ENCODE measurements at places on chromosomes 2 and 18.

DNA sequence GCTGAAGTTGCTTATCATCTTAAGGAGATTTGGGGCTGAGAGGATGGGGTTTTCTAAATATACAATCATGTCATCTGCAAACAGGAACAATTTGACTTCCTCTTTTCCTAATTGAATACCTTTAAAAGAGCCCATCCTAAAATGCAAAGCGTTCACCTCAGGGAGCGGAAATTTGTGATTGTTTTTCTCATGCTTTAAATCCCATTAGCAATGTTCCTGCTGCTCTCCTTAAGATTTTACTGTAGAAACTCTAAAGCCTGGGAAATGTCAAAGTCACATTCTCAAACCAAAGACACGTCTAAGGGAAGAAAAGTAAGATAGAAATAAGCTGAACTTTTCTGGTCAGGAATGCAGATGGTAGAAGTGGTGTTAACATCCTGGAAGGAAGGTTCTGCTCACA, 285.8 kb upstream of the MAP2 start:
- H3K36me3 ChIP-seq: no peaks in the 10 kb centered on the region
- DNase-seq: no peak
- H3K27ac ChIP-seq: no peak overlapping the region

DNA sequence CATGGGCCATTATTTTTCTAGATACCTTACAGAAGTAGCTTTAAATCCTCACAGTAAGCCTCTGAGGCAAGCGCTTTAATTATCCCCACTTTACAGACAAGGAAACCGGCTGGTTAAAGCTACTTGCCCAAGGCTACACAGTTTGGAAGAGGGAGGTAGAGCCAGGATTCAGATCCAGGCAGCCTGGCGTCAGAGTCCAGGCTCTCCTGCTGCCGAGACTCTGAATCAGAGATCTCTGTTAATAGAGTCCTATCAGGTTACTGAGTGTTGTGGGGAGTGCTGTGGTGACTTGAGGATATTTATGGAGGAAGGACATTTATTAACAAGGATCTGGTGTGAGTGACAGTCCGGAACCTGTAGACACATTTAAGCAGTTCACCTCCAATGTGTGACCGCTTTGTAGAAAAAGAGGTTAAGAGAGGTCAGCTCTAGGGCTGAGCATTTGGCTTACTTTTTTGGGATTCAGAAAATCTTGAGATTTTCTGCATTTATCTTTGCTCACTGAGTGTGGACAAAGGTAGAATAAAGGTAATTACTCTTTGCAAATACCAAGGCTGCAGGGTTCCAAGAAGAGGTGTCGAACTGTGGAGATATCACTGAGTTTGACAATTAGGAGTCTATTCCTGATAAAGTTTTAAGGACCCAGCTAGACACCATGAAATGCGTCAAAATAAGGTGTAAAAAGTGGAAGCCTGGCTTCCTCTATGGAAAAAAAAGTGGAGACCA, 1.6 kb upstream of the CEP192 start:
- peaks cover 20% of the 10 kb centered on the region for H3K4me1 ChIP-seq
- peak overlapping the region; percentile 93 for H3K27ac ChIP-seq
- H3K4me3 ChIP-seq: peak overlapping the region; percentile 97
- no peak for DNase-seq

- no peak overlapping the region for H3K4me3 ChIP-seq
- DNase-seq: no peak
- H3K36me3 ChIP-seq: peaks cover 10% of the 10 kb centered on the region
- H3K27me3 ChIP-seq: peaks cover 5% of the 10 kb centered on the region
- peaks cover 31% of the 10 kb centered on the region for H3K4me1 ChIP-seq
Observed at GRCh38 chr2:20363578-20363977, 12.9 kb upstream of the PUM2 start.

GRCh38 chr2:46748735-46749531, 166.7 kb downstream of the MCFD2 start:
- DNase-seq: no peak
- H3K36me3 ChIP-seq: peaks cover 3% of the 10 kb centered on the region
- H3K4me1 ChIP-seq: peaks cover 9% of the 10 kb centered on the region
- H3K4me3 ChIP-seq: no peak overlapping the region

- peaks cover 3% of the 10 kb centered on the region for H3K36me3 ChIP-seq
- H3K27ac ChIP-seq: peak overlapping the region; percentile 39
- H3K4me3 ChIP-seq: no peak overlapping the region
- peaks cover 38% of the 10 kb centered on the region for H3K4me1 ChIP-seq
Observed at GRCh38 chr2:102301867-102302362, 9.4 kb upstream of the IL1RL1 start.

DNA sequence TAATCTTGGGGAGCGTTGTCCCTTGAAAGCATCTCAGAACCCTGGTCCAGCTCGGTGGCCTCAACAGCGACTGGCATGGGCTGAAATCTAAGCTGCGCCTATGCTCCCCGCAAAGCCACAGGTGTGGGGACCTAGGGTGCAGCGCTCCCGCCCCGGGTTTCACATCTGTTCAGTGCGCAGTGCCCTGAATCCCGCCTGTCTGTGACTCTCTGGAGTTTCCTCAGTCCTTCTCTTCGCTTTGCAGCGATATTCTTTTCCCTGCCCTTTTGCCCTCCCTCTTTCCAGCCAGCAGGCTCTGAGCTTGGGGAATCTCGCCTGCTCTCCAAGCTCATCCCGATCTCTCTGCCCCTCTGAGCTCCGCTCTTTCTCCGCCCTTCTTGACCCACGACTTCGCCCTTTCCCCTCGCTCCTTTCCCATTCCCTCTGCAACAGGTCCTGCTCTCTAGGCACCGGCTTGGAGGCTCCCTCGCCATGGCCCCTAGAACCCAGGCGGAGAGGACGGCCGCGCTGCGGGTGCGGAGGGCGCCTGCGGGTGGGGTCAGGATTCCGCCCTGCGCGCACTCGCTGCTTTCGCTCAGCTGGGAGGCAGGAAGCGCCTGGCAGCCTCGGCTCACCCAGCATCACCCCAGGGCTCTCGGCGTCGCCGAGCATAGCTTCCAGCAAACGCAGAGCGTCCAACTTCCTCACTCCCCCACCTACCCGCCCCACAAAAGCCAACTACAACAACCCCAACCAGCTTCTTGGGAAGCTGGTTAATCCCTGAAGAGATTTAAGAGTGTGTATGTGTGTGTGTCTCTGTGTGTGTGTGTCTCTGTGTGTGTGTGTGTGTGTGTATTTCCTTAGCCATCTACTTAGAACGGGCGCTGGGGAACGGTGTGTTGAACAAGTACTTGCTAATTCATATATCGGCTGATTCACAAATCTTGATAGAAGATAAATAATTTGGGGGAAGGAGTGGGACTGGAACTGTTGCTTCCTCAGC, 1.1 kb downstream of the GRP start:
- no peak overlapping the region for H3K27ac ChIP-seq
- H3K4me1 ChIP-seq: peaks cover 3% of the 10 kb centered on the region
- peaks cover 79% of the 10 kb centered on the region for H3K27me3 ChIP-seq
- H3K4me3 ChIP-seq: no peak overlapping the region
- DNase-seq: no peak

- no peaks in the 10 kb centered on the region for H3K36me3 ChIP-seq
- no peak for DNase-seq
- H3K27ac ChIP-seq: no peak overlapping the region
- no peaks in the 10 kb centered on the region for H3K4me1 ChIP-seq
- H3K27me3 ChIP-seq: no peaks in the 10 kb centered on the region
- no peak overlapping the region for H3K4me3 ChIP-seq
Observed at GRCh38 chr2:122412360-122412759, 656.9 kb downstream of the TSN start.

- no peaks in the 10 kb centered on the region for H3K36me3 ChIP-seq
- H3K27me3 ChIP-seq: no peaks in the 10 kb centered on the region
- no peak overlapping the region for H3K27ac ChIP-seq
- H3K4me1 ChIP-seq: no peaks in the 10 kb centered on the region
- no peak for DNase-seq
- no peak overlapping the region for H3K4me3 ChIP-seq
Observed at GRCh38 chr2:48132271-48132625, 225.9 kb upstream of the FBXO11 start.

- H3K27ac ChIP-seq: no peak overlapping the region
- no peak overlapping the region for H3K4me3 ChIP-seq
- DNase-seq: no peak
Observed at GRCh38 chr18:61612517-61612916, 279.3 kb downstream of the CDH20 start.

DNA sequence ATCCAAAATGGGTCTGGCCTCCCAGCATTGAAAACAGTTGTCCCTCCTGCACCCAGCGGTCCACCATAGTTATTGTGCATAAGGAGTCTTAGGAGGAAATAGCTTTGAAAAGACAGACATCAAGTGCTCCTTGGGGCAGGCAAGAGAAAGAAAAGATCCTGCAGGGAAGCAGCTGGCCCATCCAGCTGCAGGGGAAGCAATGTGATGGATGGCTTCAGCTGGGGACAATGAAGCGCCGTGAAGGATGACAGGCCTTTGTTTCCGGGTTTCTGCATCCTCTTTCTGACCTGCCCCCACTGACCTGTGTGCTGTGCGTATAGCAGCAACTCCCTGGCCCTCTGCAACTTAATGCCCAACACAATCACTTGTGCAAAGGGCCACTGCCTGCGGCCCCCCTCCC, 142.9 kb upstream of the NCKAP5 start:
- no peaks in the 10 kb centered on the region for H3K27me3 ChIP-seq
- no peaks in the 10 kb centered on the region for H3K36me3 ChIP-seq
- no peak for DNase-seq

DNA sequence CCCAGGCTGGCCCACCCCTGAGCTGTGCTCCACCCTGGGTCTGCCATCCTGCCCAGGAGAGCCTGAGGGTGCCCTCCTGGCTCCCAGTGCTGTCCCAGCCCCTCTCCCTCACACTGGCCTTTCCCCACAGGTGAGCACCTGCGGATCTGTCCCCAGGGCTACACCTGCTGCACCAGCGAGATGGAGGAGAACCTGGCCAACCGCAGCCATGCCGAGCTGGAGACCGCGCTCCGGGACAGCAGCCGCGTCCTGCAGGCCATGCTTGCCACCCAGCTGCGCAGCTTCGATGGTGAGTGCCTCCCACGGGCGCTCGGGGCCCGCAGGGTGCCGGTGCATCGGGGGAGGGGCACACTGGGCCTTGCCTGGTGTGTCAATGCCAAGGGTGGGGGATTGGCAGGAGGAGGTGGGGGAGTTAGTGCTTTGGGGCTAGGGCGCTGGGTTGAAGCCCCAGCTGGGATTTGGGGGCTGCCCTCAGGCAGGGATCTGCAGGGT, 23.5 kb downstream of the GPC1 start:
- no peaks in the 10 kb centered on the region for H3K36me3 ChIP-seq
- no peaks in the 10 kb centered on the region for H3K4me1 ChIP-seq
- H3K27me3 ChIP-seq: peaks cover 51% of the 10 kb centered on the region
- H3K27ac ChIP-seq: no peak overlapping the region
- no peak for DNase-seq

- H3K27ac ChIP-seq: no peak overlapping the region
- peaks cover 17% of the 10 kb centered on the region for H3K27me3 ChIP-seq
- DNase-seq: no peak
- no peaks in the 10 kb centered on the region for H3K36me3 ChIP-seq
Observed at GRCh38 chr18:295756-296490, 28.1 kb upstream of the THOC1 start.

DNA sequence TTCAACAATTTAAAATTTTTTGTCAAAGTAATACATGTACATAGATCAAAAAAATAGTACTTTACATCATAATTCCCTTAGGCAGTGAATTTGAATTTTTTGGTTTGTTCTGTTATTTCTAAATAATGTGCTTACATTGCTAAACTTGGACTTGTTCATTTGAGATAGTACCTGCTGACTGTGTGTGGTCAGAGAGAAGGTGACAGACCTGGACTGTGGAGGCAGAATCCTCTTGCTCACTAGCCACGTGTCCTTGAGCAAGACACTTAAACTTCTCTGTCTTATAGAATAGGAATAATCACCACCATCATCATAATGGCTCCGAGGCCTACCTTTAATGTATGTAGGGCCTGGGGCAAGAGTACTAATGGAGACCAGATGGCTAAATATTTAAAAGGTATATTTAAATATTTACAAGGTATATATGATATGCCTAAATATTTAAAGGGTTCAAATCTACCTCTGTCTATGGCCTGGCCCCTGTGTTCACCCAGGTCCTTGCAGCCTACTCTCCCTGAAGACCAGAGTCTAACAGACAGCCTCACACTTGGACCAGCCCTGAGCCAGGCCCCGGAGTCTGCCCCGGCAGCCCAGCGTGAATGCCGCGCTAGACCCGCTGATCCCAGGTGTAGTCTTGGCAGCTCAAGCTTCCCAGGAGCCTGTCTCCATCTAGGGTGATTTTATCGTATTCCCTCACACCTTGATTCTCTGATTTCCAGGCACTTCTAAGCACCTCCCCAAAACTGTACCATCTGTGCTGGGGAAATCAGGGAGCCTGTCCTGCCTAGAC, 33.5 kb downstream of the ZNF532 start:
- H3K27ac ChIP-seq: no peak overlapping the region
- H3K36me3 ChIP-seq: no peaks in the 10 kb centered on the region
- H3K4me3 ChIP-seq: no peak overlapping the region
- peaks cover 25% of the 10 kb centered on the region for H3K27me3 ChIP-seq
- peaks cover 10% of the 10 kb centered on the region for H3K4me1 ChIP-seq
- DNase-seq: no peak
